ENCODE measurements at places on chromosomes 1 and 21. TPM values are rescaled to one million over a fixed set of nuclear protein-coding genes. Genes with fewer than 3 reads are reported as not detected.
A peak's percentile ranks its signal among the peaks of the same experiment; 100 is the strongest.

DNA sequence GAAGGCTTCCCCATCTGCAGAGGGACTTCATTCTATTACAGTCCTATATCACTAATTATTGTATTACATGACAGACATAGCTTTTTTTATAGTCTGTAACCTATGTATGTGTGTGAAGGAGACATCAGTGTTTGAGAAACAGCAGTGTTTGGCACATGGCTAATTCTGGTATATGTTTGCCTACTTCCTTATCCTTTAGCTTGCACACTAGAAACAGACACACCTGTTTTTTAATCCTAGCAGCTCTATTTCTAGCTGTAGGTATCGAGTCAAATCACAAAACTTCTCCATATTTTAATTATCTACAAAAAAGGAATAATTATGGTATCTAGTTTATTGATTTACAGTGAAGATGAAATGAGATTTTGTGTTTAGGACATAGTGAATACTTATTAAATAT, 129.4 kb upstream of the CACYBP start:
- peaks cover 18% of the 10 kb centered on the region for H3K4me1 ChIP-seq
- peaks cover 9% of the 10 kb centered on the region for H3K36me3 ChIP-seq
- H3K27ac ChIP-seq, result no peak overlapping the region

DNA sequence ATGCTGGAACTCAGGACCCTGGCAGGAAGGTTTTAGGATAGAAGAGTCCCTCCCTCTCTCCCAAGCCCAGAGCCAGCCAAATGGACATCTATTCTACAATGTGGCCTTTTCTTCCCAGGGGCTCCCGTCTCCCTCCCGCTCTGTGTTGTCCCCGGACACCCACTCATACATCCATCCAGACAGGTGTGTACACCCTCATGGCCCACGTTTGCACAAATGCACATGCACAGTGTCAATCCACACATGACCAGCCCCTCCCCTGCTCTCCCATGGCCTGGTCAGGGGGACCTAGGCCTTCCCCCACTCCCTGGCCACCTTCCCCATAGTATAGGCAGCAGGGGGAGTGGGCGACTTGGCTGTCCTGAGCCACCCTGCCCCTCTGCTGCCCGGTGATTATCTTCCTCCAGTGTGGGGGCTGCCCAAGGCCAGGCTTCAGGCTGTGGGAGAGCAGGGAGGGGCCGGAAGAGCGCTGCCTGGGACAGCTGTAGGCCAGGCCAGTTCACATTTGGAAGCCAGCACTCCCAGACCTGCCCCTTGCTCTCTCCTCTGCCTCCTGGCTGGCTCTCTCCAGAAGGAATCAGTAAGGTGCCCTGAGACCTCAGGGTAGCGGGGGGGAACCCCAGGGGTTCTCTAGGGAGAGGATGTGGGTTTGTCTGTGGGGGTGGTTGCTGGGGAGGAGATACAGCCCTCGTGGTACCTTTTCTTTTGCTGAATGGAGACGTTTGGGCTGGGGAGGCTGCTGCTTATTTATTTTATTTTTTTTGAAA, 4.1 kb upstream of the PTPN7 start:
- H3K27me3 ChIP-seq, result no peaks in the 10 kb centered on the region
- H3K4me3 ChIP-seq, result peak overlapping the region; percentile 65

GRCh38 chr1:37574834-37575480, 18.2 kb downstream of the DNALI1 start:
- H3K27me3 ChIP-seq, result no peaks in the 10 kb centered on the region
- peaks cover 80% of the 10 kb centered on the region for H3K36me3 ChIP-seq
- peak overlapping the region; percentile 60 for H3K27ac ChIP-seq
- H3K4me1 ChIP-seq, result peaks cover 71% of the 10 kb centered on the region

DNA sequence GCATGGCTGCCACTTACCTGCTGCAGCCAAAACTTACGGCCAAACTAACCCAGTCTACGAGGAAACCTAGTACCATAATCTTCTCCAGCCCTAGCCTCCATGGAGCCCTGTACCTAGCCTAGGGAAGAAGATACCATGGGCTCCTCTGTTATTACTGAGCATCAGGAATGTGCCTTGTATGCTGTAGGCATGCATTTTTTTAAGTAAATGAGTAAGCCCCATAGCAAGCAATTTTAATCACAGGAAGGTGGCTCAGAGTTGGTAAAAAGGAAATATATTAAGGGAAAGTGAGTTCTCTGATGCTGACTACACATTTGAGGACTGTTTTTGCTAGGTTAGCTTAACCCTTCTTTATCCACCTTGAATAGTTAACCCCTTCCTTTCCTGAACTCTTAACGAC, 21.2 kb downstream of the NFASC start:
- no peak overlapping the region for H3K4me3 ChIP-seq
- no peaks in the 10 kb centered on the region for H3K36me3 ChIP-seq
- peaks cover 53% of the 10 kb centered on the region for H3K27me3 ChIP-seq
- H3K27ac ChIP-seq, result no peak overlapping the region
- no peaks in the 10 kb centered on the region for H3K4me1 ChIP-seq

DNA sequence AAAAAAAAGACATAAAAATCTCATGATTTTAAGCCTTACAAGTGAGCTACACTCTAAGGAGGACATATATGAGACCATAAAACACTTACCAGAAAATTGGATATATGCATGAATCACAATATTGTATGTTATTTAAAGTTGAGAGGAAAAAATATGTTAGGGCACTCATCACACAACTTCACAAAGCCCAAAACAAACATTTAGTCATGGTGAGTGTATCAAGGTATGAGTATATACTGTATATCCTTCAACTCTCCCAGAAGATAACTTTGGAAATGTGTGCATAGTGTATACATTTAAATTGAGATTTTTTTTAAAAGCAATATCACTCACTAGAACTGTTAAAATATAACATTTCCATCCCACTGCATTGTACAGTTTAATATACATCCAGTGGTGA, 259.3 kb downstream of the SRGAP2C start:
- no peak overlapping the region for H3K4me3 ChIP-seq
- peaks cover 18% of the 10 kb centered on the region for H3K4me1 ChIP-seq
- no peak for DNase-seq
- no peaks in the 10 kb centered on the region for H3K27me3 ChIP-seq
- no peaks in the 10 kb centered on the region for H3K36me3 ChIP-seq

GRCh38 chr1:228842094-228842775, 107.0 kb downstream of the RHOU start:
- no peaks in the 10 kb centered on the region for H3K4me1 ChIP-seq
- H3K27ac ChIP-seq, result no peak overlapping the region
- DNase-seq, result no peak
- no peak overlapping the region for H3K4me3 ChIP-seq
- H3K27me3 ChIP-seq, result no peaks in the 10 kb centered on the region

- H3K27ac ChIP-seq, result no peak overlapping the region
- DNase-seq, result no peak
- H3K27me3 ChIP-seq, result peaks cover 29% of the 10 kb centered on the region
- no peak overlapping the region for H3K4me3 ChIP-seq
- no peaks in the 10 kb centered on the region for H3K36me3 ChIP-seq
These were observed 164.9 kb downstream of the DYRK1A start for GRCh38 chr21:37531431-37531932.

DNA sequence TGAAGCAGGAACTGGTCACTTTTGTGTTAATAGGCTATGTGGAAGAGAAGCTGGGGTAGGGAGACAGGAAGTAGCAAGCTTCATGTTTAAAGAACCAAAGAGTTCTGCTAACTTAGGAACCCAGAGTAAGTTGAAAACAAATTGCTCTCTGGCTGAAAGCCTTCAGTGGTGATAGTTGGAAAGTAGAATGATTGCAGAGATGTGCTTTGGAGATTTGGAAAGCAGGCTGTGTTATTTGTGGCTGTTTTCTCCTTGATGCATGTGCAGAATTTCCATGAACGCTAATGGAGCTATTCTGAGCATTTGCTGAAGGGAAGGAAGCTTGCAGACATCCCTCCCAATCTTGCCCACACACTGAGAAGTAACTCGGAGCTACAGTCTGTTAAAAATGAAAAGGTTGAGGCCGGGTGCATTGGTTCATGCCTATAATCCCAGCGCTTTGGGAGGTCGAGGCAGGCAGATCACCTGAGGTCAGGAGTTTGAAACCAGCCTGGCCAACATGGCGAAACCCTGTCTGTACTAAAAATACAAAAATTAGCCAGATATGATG, 45.7 kb downstream of the TCEANC2 start:
- H3K36me3 ChIP-seq, result peaks cover 38% of the 10 kb centered on the region
- no peaks in the 10 kb centered on the region for H3K4me1 ChIP-seq
- no peak for DNase-seq
- H3K27ac ChIP-seq, result no peak overlapping the region
- no peaks in the 10 kb centered on the region for H3K27me3 ChIP-seq

GRCh38 chr1:201906336-201906735, 17.6 kb downstream of the SHISA4 start:
- H3K36me3 ChIP-seq, result no peaks in the 10 kb centered on the region
- no peak overlapping the region for H3K27ac ChIP-seq
- peaks cover 7% of the 10 kb centered on the region for H3K27me3 ChIP-seq
- H3K4me1 ChIP-seq, result peaks cover 6% of the 10 kb centered on the region

- no peak overlapping the region for H3K4me3 ChIP-seq
- DNase-seq, result no peak
- H3K27me3 ChIP-seq, result no peaks in the 10 kb centered on the region
- no peak overlapping the region for H3K27ac ChIP-seq
These were observed 37.1 kb downstream of the OPTC start for GRCh38 chr1:203531063-203531462.

- H3K4me1 ChIP-seq, result no peaks in the 10 kb centered on the region
- no peak overlapping the region for H3K27ac ChIP-seq
- no peak for DNase-seq
- H3K4me3 ChIP-seq, result no peak overlapping the region
- H3K36me3 ChIP-seq, result no peaks in the 10 kb centered on the region
These were observed 356.3 kb upstream of the PRMT6 start for GRCh38 chr1:106700211-106700610.

DNA sequence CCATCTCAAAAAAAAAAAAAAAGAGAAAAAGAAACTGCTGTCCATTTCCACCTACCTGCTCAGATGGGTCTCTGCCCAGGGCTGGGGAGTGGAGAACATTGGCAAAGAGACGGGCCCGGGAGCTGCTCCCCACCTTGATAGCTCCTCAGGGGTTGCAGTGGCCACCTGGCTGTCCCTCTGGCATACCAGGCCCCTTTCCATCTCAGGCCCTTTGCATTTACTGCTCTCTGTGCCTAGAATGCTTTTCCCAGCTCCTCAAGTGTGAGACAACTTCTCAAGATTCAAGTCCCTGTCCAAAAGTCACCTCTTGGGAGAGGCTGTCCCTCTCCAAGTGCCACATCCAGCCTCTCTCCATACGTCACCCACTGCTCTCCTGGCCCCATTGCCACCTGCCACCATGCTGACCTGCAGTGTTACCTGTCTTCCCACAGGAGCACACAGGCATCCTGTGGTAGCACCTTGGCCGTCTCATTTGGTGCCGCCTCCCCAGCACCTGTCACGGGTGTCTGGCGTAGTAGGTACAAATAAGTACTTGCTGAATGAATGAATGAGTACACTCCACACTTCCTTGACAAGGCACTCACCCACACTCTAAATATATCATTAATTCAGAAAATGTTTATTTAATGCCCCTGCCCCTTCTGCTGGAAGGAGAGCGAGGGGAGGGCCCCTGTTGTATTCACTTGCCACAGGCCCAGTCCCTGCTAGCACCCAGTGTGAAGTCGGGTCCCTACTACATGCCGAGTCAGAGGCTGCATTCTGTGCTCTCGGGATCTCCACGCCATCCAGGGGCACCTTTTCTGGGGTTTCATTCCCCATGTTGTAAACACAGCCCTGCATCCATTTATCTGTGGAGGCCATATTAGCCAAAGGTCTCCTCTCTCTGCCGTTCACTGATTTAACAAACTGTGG, 48.8 kb downstream of the DISP3 start:
- no peaks in the 10 kb centered on the region for H3K27me3 ChIP-seq
- DNase-seq, result no peak
- no peaks in the 10 kb centered on the region for H3K4me1 ChIP-seq
- no peaks in the 10 kb centered on the region for H3K36me3 ChIP-seq

DNA sequence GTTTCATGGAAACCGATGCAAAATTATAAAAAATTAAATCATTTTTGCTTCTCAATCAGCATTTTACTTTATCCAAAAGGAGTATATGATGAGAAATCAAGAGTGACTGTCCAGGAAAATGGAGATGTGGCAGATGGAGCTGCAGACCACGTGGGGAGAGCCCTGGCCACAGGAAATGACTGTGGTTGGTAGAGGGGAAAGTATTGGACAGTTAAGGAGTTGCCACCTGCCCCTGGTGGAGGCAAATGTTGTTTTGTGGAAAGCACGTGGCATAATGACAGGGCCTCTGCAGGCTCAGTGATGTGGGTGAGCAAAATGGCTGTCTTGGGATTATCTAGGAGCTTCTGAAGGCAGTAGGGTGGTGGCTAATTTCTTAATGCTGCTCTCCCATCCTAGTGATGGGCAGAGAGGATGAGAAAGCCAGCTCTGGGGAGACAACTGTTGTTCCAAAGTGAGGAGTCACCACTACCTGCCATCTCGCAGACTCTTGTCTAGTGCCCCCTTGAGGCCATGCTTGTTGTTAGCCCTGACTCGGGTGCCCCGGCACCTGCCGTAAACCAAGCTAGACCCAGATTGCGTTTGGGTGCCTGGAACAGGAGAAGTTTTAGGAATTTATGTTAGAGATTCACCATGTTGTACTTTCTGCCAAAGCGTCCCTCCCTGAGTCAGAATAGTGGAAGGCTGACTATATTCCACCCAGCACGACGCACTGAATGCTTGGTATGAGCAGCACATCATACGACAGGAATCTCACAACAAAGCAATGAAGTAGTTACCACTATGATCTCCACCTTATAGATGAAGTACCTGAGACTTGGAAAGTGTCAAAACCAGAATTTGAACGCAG, 144.0 kb downstream of the ROR1 start:
- H3K4me3 ChIP-seq, result no peak overlapping the region
- no peaks in the 10 kb centered on the region for H3K4me1 ChIP-seq
- H3K27me3 ChIP-seq, result peaks cover 5% of the 10 kb centered on the region
- no peak overlapping the region for H3K27ac ChIP-seq

- peaks cover 34% of the 10 kb centered on the region for H3K36me3 ChIP-seq
- peaks cover 19% of the 10 kb centered on the region for H3K4me1 ChIP-seq
- peak overlapping the region; percentile 81 for H3K27ac ChIP-seq
- no peaks in the 10 kb centered on the region for H3K27me3 ChIP-seq
These were observed 59.8 kb upstream of the MORC3 start for GRCh38 chr21:36260030-36260787.

Gene TMIGD3
- not detected for total RNA-seq

Gene PADI1
- not detected for total RNA-seq

Gene LMX1A
- not detected for total RNA-seq

Gene NEGR1
- total RNA-seq, result not detected

Gene NLRP3
- total RNA-seq, result 0.25 TPM

Gene CACHD1
- 0.05 TPM for total RNA-seq

Gene TNFRSF18
- total RNA-seq, result 115 TPM

All from activated CD4-positive, alpha-beta memory T cell treated with anti-CD3 and anti-CD28 coated beads, Interleukin-2, amount 10 ng/mL, durations not matched to agents 7 days and 5 days (primary cell).